ENCODE measurements at places on chromosomes 3 and 15. TPM values are rescaled to one million over a fixed set of nuclear protein-coding genes. Genes with fewer than 3 reads are reported as not detected.

- DNase-seq, result no peak
These were observed 84.1 kb downstream of the ST6GAL1 start for GRCh38 chr3:187014417-187014864.

The IGDCC3 gene
- not detected for total RNA-seq

DNA sequence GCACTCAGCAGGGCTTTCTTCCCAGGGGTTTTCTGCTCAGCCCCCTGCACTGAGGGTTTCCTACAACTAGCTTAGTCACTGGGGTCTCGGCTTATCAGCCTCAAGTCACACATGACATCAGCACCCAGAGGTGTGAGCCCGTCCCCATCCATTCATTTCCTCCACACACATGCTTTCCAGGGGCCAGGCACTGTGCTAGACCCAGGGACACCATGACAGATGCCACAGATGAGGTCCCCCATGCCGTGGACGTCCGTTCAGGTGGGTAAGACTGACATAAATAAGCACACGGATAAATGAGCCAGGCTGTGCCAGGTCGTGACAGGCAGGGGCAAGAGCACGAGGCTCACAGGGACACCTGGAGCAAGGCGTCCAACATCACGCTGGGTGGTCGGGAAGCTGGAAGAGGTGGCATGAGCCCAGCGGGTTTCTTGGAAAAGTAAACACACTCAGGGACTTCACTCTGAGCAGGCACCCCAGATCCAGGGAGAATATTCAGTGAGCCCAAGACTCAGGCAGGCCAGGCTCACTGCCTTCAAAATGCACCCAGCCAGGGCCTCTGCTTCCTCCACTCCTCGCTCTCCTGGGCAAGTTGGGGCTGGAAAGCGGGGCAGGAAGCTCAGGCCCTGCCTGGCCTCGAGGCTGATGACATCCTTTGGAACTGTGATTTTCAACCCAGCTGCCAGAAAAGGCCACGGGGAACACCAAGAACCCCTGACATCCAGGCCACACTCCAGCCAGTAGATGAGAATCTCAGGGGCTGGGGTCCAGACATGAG is 139.3 kb downstream of the CHSY1 start:
- DNase-seq, result no peak

GRCh38 chr3:13792051-13792490 is 87.8 kb downstream of the WNT7A start:
- no peak for DNase-seq

The ATOSA gene
- 93.4 TPM for total RNA-seq

DNA sequence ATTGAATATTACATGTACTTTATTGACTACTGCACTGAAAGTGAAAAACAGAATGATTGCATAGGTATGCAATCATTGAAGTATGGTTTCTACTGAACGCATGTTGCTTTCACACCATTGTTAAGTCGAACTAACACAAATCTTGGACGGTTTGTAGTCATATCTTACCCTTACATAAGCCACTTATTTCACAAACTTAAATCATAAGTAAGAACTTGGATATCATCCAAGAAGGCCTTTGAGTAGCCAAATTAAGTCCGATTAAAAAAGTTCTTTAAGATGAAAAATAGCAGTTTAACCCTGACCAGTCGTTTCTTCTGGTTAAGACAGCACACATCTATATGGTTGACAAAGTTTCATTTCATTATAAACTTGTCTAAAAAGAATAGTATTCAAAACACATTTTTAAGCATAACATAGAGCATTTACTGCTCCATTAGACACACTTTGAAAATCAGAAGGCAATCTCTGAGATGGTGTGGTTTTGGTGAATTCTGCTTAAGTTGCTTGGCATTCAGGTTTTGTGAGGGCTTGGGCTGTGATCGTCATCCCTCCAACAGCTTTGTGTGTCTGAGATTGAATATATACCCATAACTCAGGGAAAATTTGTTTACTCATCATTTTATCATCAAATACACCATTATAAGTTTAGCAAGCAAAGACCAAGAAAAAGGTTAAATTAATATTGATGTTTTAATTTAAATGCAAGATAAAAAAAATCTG is 92.2 kb downstream of the NFKBIZ start:
- DNase-seq, result no peak

GRCh38 chr3:165636684-165637015 is 200.6 kb downstream of the BCHE start:
- DNase-seq, result no peak

GRCh38 chr3:171748064-171748924 is 62.0 kb downstream of the PLD1 start:
- no peak for DNase-seq

- DNase-seq, result no peak
These were observed 9.9 kb downstream of the CCPG1 start for GRCh38 chr15:55398243-55398642.

DNA sequence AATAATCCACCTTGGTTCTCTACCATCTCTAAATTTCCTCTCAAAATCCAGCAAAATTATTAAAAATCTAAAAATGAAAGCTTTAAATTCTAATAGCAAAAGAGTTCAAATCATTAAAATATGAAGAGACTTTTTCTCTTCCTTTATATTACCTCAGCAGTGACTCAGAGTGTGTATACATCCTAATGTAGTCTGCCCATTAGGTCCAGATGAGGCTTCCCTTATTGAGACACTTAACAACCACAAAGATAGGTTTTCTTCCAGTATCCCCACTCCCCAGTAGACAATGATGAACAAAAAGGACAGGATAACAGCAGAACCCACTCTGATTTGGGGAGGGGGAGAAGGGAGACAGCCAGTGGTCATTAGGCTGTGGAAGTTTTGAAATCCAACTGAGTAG is 61.5 kb upstream of the DCBLD2 start:
- no peak for DNase-seq

The EPHB1 gene
- 0.82 TPM for total RNA-seq

Data from transverse colon (tissue), 4 donors.